Activated T-cell treated with anti-CD3 and anti-CD28 coated beads, Interleukin-2, amount 50 U/mL, for 24 hours (primary cell): ENCODE measurements at places on chromosomes 5 and 9.

- no peak for DNase-seq
Observed at GRCh38 chr9:111016016-111016415, 22.3 kb downstream of the LPAR1 start.

GRCh38 chr9:134493461-134494272 lies 147.9 kb upstream of the COL5A1 start:
- no peak for DNase-seq

DNA sequence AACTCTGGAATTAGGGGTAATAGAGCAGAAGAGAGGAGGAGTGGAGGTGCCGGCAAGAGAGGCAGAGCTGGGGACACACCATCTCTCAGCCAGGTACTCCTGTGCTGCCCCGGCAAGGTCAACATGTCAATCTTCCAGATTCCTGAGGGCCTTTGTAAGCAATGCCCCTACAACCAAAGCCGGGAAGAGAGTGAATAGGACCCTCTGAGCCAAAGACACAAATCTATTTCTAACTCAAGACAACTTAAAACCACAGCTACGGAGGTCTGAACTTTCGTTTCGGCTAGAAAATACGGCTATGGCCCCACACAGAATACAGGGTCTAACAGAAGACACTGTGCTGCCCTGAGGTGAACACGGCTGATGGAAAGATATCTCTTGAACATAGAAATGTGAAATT lies 66.6 kb downstream of the SERINC5 start:
- no peak for DNase-seq

GRCh38 chr5:148998174-148998797 lies 64.6 kb downstream of the SH3TC2 start:
- no peak for DNase-seq
